Activated naive CD4-positive, alpha-beta T cell treated with anti-CD3 and anti-CD28 coated beads, Interleukin-2, amount 50 U/mL, for 72 hours (primary cell): ENCODE measurements at places on chromosomes 7 and 10.

GRCh38 chr10:128863823-128864405 is 603.1 kb upstream of the MGMT start:
- DNase-seq = no peak

DNA sequence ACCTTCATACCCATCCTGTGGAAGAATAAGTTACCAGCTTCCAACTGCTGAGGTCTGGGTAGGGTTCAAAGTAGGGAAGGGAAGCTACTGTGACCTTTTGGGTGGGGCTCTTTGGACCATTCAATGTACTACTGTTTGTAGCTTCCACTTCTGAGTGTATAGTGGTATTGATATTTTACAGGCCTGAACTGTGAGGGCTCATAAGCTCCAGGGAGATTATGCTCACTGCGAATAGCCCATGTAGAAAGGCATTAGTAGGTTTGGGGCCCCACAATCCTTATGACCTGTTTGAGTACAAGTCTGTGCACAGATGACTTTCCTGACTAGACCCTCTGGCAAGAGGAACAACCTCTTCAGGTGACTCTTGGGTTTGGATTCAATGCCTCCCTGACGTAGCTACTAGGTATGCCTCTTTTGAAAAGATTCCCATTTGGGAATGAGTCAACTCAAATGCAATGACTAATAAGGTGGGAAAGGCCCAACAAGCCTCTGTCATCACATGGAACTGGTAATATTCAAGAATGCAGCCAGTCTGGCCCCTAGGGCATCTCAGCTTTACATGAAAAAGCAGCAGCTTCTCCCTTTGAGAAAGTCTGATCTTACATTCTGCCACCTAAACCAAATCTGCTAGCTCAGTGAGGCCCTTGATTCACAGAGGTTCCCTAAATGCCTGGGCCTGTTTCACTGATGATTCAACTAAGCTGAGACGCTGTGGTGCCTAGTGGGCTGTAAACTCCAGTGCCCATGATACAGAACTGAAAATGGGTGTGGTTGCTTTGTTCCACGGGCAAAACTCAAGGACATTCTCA is 79.8 kb downstream of the ABI1 start:
- peak; percentile 15 for DNase-seq

DNA sequence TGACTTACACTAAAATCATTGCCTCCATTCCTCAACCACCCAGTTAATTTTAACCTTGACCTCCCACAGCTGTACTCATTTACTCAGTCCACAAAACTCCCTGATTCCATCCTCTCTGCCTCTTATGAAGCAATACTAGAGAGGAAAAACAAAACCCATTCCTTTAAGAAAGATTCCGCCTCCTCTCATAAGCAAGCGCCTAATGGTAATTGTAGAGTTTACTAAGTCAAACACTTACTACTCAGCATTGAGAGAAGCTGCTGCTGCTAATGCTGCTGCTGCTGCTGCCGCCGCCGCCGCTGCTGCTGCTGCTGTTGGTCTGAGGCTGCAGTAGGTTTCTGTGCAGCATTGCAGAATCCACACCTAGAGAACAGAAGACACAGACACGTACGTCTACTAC is 2.1 kb upstream of the ADD3 start:
- DNase-seq = peak; percentile 10

DNA sequence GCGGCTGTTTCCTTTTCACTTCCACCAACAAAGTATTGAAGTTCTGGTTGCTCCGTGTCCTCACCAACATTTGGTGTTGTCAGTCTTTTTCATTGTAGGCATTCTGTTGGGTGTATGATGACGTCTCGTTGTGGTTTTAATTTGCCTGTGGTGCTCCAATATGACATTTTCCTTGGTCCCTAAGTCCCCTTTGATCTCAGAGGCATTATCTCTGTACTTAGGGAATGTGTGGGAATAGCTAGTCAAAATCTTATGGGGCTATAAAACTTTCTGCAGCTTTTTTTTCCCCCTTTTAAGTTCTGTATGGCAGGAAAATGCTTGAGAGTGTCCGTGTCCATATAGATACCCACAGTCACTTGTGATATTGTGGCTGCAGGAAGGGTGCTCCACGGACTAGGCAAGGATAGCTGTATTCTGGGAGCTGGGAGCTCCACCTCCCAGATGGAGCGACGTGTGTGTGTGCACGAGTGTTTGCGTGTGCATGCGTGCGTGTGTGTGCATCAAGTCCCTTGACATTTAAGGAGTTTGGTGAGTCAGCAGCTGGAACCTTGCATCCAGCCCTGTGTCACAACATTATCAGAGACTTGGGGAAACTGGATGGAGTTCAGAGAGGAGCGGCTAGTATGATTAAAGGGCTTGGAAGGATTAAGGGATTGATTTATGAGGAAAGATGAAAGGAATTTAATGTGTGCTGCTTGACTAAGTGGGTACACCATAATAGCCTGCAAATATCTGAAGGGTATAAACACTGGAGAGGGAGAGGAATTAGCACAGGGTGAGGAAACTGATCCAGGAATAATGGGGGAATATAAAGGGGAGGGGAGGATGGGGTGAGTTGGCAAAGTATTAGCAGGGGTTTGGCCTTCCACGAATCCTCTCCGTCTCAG is 66.8 kb downstream of the LRMDA start:
- DNase-seq = no peak

DNA sequence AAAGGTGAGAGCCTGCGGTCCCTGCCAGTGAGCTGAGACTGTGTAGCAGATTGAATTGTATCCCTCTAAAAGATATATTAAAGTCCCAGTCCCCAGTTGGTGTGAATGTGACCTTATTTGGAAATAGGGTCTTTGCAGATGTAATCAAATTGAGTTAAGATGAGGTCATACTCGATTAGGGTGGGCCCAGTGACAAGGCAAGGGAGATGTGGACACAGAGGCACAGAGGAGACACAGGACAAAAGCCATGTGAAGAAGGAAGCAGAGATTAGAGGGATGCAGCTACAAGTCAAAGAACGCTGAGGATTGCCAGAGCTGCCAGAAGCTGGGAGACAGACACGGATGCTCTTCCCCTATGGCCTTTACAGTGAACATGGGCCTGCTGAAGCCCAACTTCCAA is 104.3 kb downstream of the CLEC2L start:
- no peak for DNase-seq

- DNase-seq = no peak
Measured at GRCh38 chr7:107659666-107660065, 962 bp upstream of the SLC26A4 start.

- DNase-seq = no peak
Measured at GRCh38 chr10:63671317-63671937, 150.2 kb downstream of the REEP3 start.

- DNase-seq = no peak
Measured at GRCh38 chr10:71266147-71266917, 52.7 kb upstream of the SLC29A3 start.
